ENCODE measurements at places on chromosomes 5 and 9. TPM values are rescaled to one million over a fixed set of nuclear protein-coding genes. Genes with fewer than 3 reads are reported as not detected.
A peak's percentile ranks its signal among the peaks of the same experiment; 100 is the strongest.

- H3K4me1 ChIP-seq = peaks cover 19% of the 10 kb centered on the region
- H3K27ac ChIP-seq = no peak overlapping the region
- no peak for DNase-seq
Measured at GRCh38 chr5:142881076-142881783, 111.1 kb downstream of the ARHGAP26 start.

DNA sequence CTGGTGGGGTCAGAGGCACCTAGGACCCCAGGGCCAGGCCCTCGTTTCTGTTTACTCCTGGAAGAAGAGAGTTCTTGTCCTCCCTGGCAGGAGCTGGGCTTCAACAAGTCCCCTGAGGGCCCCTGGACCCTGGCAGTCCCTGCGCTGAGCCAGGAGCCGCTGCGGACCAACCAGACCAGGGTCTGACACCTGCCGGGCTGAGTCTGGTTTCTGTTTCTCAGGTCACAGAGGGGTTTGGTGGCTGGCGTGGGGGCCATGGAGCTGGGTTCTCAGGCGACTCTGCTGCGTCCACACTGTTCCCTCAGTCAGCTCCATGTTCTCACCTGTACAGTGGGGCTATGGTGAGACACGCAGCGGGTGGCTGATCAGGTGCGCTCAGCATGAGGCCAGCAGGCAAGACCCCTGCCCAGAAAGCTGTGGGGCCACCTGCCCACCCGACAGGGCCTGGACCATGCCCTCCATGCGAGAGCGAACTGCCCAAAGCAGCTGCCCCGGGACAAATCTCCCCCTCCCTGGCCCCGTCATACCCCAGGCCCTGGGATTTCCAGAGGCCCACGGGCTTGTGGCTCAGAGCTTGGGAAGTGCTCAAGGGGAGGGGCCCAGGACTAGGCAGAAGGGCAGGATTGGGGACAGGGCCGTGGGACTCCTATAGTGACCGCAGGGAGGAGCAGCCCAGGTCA lies 17.9 kb upstream of the NOTCH1 start:
- no peak overlapping the region for H3K4me3 ChIP-seq
- H3K4me1 ChIP-seq = peaks cover 9% of the 10 kb centered on the region
- no peak for DNase-seq
- H3K36me3 ChIP-seq = no peaks in the 10 kb centered on the region
- no peak overlapping the region for H3K27ac ChIP-seq

- H3K36me3 ChIP-seq = peaks cover 39% of the 10 kb centered on the region
- peaks cover 59% of the 10 kb centered on the region for H3K4me1 ChIP-seq
- peak overlapping the region; percentile 97 for H3K4me3 ChIP-seq
- no peak for DNase-seq
Measured at GRCh38 chr9:70260606-70261005, 1.8 kb downstream of the SMC5 start.

DNA sequence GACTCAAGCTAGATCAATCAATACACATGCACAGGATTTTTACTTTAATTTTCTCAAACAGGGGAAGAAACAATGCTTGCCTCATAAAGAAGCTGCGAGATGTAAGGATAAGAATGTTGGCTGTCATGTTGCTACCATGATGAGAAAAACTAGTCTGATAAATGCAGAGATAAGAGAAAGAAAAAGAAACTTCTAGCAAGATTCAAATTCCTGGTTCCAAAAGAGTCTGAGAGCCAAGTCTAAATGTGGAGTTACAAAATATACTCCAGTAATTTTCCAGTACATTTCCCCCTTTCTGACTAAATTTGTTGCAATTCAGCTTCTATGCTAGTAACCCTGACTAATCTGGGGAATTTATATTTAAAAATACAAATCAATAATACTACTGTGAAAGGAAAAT lies 10.4 kb upstream of the ANXA1 start:
- H3K4me1 ChIP-seq = peaks cover 48% of the 10 kb centered on the region
- H3K27ac ChIP-seq = no peak overlapping the region
- H3K36me3 ChIP-seq = no peaks in the 10 kb centered on the region
- H3K27me3 ChIP-seq = no peaks in the 10 kb centered on the region
- no peak for DNase-seq
- H3K4me3 ChIP-seq = no peak overlapping the region

DNA sequence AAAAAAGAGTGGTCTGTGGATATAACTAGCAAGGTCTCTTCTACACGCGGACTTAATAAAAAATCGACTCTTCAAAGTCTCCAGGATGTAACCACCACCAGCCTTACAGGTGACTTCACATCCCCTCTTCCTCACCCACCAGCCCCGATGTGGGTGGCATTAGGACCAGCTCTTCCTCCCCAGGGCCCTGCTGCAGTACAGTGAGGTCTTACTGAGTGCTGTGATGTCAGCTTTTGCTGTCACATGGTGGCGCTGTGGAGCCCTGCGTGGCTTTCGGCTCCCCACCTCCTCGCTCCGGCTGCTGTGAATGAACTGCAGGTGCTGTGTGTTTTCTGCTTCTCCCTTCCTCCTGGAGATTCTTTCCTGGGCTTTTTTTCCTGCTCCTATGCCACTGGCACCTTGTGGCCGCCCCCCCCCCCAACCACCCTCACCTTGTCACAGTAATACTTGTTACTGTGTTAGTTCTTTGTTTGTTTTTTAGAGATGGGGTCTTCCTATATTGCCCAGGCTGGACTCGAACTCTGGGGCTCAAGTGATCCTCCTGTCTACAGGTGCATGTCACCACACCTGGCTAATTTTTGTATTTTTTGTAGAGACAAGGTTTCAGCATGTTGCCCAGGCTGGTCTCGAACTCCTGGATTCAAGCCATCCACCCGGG lies 15.8 kb upstream of the RAPGEF1 start:
- H3K27me3 ChIP-seq = peaks cover 27% of the 10 kb centered on the region
- H3K4me3 ChIP-seq = no peak overlapping the region
- H3K4me1 ChIP-seq = no peaks in the 10 kb centered on the region
- H3K36me3 ChIP-seq = no peaks in the 10 kb centered on the region

- H3K4me3 ChIP-seq = no peak overlapping the region
- H3K36me3 ChIP-seq = no peaks in the 10 kb centered on the region
- H3K27me3 ChIP-seq = no peaks in the 10 kb centered on the region
- H3K27ac ChIP-seq = no peak overlapping the region
- peaks cover 24% of the 10 kb centered on the region for H3K4me1 ChIP-seq
- peak; percentile 21 for DNase-seq
Measured at GRCh38 chr9:33881635-33882034, 64.7 kb downstream of the UBE2R2 start.

DNA sequence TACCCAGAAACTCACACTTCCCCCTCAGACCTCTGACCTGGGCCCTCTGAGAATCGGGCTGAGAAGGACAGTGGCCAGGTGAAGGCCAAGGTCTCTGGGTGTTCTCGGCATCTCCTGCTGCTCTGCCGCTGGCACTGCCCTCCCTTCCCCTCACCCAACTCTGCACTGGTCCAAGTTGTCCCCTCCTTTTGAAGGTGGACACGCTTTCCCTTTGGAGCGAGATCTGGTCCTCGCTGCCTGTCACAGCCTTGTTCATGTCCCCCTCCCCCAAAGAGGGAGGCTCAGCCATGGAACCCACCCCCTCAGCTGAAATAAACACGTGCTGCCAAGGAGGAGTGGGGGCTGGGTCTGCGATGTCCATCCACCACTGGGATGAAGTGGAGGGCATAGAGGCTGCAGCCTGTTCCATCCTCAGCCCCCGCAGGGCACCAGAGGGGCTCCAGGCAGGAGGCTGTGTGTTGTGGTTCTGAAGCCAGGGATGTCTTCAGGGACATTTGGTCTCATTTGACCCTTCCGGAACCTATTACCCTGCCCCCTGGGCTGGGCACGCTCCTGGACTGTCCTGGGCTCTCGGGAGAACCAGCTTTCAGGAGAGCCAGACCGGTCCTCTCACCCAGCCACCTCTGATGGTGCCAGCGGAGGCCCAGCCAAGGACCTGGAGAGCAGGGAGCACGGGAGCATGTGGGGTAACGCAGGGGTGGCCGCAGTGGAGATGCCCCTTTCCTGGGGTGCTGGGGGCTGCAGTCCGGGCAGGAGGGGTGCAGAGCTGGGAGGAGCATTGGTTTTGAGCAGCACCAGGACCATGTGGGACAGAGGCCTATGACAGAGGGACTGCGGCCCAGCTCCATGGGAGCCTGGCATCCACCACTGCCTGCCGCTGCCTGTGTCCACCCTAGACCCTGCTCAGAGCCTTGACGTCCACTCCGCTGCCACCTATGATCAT lies 4.7 kb upstream of the LCN2 start:
- DNase-seq = no peak
- no peaks in the 10 kb centered on the region for H3K36me3 ChIP-seq
- peaks cover 26% of the 10 kb centered on the region for H3K4me1 ChIP-seq
- H3K27me3 ChIP-seq = no peaks in the 10 kb centered on the region

Gene CDH10
- 0.33 TPM for total RNA-seq

Gene ZNF454
- not detected for total RNA-seq
